Common myeloid progenitor, CD34-positive (primary cell): ENCODE measurements at places on chromosomes 7 and 10.
A peak's percentile ranks its signal among the peaks of the same experiment; 100 is the strongest.

DNA sequence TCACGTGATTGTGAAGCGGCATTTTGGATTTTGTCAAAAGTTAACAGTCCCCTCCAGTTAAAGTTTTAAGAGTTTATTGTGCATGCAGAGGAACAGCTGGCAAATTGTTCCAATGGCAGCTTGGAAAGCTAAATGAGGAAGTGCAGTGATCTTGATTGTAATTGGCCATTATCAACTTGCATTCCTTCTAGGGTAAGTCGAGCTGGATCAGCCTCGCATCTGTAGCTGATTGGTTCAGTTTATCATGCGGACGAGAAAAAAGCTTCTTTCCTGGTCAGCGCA is 566 bp downstream of the ZNF789 start:
- peak; percentile 93 for DNase-seq

- peak; percentile 32 for DNase-seq
Measured at GRCh38 chr10:10901906-10902305, 115.8 kb upstream of the CELF2 start.

- peak; percentile 54 for DNase-seq
Measured at GRCh38 chr7:131218727-131219128, 108.9 kb upstream of the MKLN1 start.

DNA sequence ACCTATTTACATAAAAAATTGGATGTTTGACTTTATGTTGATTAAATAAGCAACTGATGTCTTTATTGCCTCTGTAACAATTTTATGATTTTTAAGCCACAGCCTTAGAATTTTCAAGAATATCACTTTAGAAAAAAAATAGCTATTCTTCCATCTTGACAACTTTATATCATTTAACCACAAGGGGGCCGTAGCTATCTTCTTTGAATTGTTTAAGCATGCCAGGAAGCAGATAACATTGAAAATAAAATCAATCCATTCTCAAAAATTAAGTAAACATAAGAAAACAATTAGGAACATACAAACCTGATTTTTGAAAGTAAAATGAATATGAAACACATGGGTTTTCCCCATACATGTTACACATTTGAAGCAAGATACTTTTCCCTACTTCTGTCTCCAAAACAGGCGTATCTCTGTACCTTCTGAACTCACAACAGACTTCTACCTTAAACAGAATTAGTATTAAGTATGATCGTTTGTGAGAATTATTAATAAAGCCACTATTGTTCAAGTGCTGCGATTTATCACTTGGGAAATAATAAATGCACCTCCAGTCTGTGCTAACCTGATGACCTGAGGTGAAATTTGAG is 209.0 kb downstream of the CACNA2D1 start:
- DNase-seq: peak; percentile 21

GRCh38 chr10:74738985-74739567 is 87.3 kb upstream of the KAT6B start:
- peak; percentile 97 for DNase-seq

- no peak for DNase-seq
Measured at GRCh38 chr7:113606325-113606724, 312.5 kb downstream of the PPP1R3A start.

DNA sequence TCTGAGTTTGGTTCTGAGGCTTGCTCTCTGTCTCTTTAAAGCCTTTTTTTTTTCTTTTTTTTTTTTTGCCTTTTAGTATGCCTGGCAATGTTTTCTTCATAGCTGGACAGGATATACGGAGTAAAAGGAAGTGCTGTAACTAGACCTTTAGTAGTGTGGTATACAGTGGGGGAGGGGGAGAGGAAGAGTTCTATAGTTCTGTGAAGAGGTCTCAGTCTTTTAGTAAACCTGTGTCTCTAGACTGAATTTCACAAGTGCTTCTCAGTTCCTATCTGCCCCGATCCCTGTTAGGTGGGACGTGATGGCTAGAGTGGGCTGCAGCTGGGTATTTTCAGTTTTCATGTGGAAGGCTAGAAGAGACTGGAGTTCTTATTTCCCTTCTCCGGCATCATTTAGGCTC is 3.1 kb upstream of the ABCC2 start:
- no peak for DNase-seq

DNA sequence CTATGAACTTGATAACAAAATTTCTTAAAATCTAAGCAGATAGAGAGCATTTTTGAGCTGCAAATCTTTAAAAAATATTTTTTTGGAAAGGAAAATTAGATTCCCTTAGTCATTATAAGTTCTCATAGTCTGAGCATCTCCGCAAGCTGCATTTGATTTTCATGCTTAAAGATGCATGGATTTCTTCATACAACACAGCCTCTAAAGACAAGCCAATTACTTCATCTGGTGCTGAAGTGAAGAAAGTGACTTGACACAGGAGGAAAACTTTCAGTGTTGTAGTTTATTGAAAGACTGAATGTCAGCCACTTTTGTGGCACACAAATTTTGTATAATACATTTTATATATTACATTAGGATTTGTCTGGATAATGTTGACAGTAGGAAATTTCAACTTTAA is 22.5 kb downstream of the SEMA3D start:
- no peak for DNase-seq

GRCh38 chr7:74503943-74504342 is 50.2 kb downstream of the GTF2IRD1 start:
- DNase-seq: no peak

DNA sequence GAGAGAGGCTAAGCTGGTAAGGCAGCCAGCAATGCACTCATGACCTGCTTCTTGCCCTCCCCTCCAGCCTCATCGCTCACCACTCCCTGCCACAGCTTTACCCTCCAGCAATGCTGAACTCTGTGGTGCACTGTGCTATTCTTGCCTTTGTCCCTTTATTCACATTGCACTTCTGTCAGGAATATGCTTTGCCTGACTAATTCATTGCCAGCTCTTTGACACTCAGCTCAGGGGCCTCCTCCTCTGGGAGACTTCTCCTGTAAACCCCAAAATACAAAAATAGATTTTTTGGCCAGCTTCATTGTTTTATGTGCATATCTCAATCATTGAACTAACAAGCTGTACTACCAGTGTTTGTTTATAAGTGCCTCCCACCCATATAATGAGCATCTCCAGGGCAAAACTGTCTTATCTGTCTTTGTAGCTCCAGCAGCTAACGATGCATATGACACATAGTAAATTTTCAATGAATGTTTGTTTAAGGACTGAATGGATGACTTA is 8.2 kb downstream of the CNNM1 start:
- no peak for DNase-seq

DNA sequence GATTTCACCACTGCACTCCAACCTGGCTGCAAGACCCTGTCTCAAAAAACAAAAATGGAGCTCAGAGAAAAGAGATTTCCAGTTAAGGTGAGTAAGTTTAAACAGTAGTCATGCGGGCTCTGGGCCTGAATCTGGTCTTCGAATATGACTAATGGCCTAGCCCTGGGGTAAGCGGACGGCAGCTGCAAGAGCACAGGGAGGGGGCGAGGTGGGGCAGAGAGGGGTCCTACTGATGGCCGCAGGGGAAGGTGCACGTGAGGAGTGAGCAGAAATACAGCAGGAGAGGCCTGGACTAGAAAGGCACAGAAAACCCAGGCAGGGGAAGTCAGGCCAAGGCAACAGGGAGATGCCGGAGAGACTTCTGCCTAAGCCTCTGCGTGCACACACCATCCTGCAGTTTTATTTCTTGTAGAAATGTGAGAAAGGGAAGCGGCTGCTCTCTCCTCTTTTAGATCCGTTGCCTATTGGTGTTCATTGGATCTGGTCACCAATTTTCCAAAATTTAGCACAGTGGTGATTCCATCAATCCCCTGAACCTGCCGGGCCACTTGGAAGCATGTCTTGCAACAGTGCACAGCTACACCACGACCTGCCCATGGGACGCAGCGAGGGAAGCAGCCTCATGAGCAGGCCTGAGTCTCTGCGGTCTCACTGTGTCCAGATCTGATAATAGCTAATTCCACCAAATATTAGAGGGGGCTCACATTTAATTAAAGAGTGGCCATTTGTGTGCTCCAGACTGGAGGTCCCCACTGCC is 139.0 kb downstream of the PAXIP1 start:
- DNase-seq: no peak

DNA sequence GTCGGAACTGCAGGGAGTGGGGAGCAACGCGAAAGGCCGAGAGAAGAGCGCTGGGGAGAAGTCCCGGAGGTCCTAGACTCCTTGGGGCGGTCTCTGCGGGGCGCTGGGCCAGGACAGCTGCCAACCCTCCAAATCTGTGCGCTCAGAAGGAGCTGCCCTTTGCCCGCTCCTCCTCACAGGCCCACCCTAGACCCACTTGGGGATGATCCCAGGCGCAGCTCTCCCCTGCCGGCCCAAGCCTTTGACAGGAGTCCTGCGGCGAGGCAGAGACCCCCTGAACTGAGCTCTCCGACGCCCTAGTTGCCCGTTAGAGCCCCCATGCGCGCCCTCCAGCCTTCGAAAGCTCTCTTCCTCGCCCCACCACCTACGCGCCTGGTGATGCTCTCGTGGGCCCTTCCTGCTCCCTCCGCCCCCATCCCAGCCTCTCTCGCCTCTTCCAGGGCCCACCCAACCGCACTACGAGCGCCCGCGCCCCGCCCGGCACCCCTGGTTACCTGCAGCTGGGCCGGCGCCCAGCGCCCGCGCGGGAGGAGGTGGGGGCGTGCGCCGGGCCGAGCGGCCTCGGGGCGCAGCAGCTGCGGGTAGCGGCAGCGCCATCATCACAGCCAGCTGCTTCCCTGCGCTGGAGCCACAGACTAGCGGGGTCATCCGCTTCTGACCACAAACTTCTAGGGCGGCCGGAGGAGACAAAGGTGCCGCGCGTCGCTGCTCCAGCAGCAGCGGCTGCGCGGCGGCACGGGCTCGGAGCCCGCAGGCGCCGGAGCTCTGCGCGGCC is 353.4 kb downstream of the DNAJB6 start:
- peak; percentile 64 for DNase-seq

DNA sequence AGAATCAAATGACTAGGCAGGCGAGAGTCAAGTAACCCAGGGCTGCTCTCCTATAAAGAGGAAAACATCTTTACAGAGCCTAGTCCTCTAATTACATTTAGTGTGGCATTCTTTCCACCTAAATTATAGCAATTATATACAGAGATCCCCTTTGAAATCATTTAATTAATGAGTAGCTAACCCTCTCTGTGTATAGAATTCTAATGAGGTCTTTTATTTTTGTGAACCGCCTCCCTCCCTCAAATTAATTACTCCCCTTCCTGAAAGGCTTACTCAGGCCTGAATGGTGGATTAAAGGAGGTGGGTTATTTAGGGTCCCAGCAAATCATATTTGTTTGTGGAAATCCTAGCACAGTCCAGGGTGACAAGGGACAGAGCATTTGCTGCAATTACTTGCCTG is 551.8 kb downstream of the SORCS3 start:
- no peak for DNase-seq

- no peak for DNase-seq
Measured at GRCh38 chr10:124027031-124027611, 66.3 kb downstream of the CHST15 start.

DNA sequence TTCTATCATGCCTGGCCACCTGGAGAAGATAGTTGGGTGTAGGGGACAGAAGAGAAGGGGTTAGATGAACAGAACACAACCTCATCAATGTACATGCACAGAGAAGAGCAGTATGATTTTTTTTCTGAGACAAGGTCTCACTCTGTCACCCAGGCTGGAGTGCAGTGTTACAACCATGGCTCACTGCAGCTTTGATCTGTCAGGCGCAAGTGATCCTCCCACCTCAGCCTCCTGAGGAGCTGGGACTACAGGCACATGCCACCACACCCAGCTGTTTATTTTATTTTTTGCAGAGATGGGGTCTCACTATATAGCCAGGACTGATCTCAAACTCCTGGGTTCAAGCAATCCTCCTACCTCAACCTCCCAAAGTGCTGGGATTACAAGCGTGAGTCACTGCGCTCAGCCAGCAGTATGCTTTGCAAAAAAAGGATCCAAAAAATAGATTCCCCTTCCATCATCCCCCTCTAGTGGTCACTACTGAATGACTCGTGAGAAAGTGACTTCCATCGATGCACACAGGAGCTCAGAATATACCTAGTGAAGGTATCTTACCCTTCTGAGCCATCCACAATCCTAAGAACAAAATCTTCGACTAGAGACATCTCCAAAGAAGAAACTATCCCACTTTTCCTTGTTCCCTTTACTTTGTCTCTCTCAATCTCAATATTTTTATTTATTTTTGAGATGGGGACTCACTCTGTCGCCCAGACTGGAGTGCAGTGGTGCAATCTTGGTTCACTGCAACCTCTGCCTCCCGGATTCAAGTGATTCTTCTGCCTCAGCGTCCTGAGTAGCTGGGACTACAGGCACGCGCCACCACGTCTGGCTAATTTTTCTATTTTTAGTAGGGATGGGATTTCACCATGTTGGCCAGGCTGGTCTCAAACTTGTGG is 21.0 kb downstream of the ZCWPW1 start:
- DNase-seq: peak; percentile 73

GRCh38 chr7:24703296-24703695 is 54.0 kb downstream of the GSDME start:
- DNase-seq: no peak

GRCh38 chr7:69739190-69739589 is 140.9 kb downstream of the AUTS2 start:
- no peak for DNase-seq

- DNase-seq: peak; percentile 71
Measured at GRCh38 chr10:118241229-118242137, 100.6 kb downstream of the FAM204A start.

- DNase-seq: no peak
Measured at GRCh38 chr7:103532955-103533354, 86.9 kb upstream of the SLC26A5 start.

- DNase-seq: no peak
Measured at GRCh38 chr10:119406137-119406536, 136.4 kb downstream of the RGS10 start.

DNA sequence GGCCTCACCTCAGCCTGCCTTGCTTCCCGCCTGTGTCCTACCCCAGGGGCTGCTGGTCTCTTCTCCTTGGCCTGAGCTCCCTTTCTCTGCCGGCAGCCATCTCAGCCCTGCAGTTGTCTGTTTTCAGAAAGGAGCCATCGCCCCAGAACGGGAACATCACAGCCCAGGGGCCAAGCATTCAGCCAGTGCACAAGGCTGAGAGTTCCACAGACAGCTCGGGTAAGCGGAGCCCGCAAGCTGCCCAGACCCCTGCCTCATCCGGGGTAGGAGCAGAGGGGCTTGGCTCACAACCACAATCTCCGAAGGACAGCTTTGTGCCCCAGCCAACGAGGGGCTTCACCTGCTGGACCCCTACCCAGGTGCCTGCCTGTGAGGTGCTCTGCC is 5.3 kb upstream of the DEPP1 start:
- DNase-seq: no peak

DNA sequence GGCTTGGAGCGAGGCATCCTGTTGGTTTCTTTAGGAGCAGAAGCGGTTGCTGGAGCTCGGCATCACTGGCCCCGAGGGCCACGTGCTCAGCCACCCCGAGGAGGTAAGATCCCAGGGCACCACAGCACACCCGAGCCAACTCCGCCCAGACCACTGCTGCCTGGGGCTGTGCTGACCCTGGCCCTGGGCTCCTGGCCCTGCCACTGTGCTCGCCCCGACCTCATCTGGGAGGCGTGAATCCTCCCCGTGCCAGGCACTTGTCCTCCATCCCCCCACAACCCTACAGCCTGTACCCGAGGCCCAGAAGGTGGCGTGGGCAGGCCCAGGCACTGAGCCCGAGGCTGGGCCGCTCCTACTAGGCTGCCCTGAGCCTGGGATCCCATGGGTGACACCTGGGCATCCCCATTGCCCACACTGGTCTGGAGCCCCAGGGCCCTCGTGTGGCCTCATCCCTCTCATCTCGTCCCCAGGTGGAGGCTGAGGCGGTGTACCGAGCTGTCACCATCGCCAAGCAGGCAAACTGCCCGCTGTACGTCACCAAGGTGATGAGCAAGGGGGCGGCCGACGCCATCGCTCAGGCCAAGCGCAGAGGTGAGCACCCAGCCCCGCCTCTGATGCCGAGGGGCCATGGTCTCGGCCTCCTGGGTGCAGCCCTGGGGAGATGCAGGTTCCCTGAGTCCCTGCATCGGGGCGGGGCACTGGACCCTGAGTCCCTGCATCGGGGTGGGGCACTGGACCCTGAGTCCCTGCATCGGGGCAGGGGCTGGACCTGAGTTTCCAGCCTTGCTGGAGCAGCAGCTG is 11.8 kb downstream of the DPYSL4 start:
- DNase-seq: no peak
